Nephron progenitor cell (in vitro differentiated cells): ENCODE measurements at places on chromosomes 7 and 10.

GRCh38 chr10:70125918-70126552 lies 6.6 kb downstream of the AIFM2 start:
- no peak for DNase-seq

DNA sequence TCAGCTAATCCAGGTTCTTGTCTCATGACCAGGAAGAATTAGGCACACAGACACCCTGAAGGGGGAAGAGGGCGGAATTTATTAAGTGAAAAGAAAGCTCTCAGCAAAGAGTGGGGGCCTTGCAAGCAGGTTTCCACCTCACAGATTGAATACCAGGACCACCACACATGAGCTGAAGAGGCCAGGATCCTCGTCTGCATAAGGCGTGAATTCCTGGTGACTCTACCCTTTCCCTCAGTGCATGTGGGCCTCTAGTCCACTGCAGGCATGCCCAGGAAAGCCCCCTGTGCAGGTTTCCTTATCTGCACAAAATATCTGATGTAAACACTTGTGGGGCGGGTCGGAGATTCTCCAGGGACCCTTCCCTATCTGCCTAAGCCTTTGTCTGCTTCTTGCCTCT lies 782.1 kb upstream of the LRRN3 start:
- no peak for DNase-seq

- no peak for DNase-seq
Measured at GRCh38 chr10:9868499-9868898, 1149.2 kb upstream of the CELF2 start.

- peak; percentile 59 for DNase-seq
Measured at GRCh38 chr10:92517034-92517655, 56.7 kb downstream of the IDE start.

DNA sequence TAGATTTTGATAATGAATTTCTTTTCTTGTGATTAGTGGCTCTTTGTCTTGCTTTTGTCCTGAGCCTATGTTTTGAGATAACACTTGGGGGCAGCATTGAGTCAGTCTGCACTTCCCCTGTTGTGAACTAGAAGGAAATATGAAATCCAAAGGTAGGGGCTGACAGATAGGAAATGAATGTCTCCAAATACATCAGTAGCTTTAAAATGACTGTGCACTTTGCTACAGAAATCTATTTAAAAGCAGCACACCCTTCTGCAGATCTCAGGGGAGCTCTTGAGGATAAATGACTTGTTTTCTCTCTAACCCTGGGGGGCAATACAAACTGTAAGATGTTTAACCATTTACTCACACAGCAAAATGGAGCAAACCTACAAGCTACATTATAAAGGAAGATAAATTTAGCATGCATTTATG lies 176.0 kb upstream of the MYO3A start:
- peak; percentile 35 for DNase-seq

DNA sequence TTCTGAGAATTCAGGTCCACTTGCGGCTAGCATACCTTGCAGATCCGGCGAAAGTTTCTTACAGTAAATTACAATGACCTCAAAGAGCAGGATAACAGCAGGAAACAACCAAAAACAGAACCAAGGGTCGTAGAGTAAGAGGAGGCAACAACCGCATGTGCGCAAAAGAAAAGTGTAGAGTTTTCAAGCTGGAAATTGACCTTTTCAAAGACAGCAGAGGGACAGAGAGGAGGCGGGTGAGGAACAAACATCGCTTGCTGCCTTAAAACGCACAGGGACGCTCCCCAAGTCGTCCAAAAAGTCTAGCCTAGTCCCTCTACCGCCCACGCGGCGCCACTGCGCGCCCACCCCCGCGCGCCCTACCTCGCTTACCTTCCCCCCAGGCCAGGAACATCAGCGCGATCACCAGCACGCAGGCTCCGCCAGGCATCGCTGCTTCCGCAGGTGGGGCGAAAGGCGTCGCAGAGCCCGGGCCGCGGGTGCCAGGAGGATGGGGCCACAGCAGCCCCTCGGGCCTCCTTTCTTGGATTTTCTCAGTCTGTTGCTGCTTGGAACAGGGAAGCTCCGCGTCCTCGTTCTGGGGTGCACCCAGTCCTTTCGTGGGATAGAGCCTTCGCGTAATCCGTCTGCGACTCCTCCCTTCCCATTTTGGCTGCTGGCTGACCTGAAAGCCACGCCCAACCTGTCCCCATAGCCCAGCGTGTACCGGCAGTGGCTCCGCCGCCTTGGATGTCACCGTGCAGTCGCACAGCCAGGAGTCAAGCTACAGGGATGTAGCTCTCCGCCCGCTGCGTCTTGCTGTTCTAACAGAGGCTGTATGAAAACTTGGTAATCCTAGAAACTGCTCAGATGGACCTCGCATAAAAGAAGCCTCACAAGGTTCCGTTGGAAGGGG lies at the start of gene VWDE:
Gene VWDE, minus strand, starts transcription at position 579 of the 895 bp plus-strand sequence. Its CDS starts 149 bp downstream, at position 430.
- peak; percentile 64 for DNase-seq

DNA sequence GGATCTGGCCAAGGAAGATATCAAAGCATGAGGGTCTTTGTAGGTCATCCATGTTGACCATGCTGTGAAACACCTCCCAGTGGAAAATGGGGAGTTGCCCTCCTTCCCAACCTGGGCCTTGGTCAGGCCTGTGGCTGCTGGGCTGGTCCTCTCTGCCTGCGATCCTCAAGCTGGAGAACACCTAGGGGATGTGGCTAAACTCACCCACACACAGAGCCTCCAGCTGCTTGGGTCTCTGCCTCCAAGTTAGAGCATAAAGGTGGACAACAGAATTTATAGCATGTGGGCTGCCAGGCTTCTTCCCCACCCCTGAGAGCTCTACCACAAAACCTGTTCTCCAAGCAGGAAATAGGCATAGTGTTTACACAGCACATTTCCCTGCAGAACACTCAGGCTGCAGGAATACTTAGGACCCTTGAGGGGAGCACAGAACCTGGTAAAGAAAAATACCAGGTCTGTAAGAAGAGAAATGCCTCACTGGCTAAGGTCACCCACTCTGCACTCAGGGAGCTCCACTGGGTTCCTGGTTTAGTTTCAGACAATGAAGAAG lies at the start of gene SFTPA2:
Gene SFTPA2, minus strand, starts transcription at position 248 of the 550 bp plus-strand sequence. CDS start 924 bp downstream, outside the sequence.
- no peak for DNase-seq
